ENCODE measurements at places on chromosomes 4 and X.

DNA sequence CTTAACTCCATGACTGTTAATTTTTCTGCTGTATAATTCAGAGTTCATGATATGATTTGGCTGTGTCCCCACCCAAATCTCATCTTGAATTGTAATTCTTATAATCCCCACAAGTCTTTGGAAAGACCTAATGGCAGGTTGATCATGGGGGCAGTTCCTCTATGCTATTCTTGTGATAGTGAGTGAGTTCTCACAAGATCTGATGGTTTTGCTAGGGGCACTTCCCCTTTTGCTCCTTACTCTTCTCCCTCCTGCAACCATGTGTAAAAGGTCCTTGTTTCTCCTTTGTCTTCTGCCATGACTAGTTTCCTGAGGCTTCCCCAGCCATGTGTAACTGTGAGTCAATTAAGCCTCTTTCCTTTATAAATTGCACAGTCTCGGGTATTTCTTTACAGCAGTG lies 1751.9 kb downstream of the ARAP2 start:
- no peak for DNase-seq

DNA sequence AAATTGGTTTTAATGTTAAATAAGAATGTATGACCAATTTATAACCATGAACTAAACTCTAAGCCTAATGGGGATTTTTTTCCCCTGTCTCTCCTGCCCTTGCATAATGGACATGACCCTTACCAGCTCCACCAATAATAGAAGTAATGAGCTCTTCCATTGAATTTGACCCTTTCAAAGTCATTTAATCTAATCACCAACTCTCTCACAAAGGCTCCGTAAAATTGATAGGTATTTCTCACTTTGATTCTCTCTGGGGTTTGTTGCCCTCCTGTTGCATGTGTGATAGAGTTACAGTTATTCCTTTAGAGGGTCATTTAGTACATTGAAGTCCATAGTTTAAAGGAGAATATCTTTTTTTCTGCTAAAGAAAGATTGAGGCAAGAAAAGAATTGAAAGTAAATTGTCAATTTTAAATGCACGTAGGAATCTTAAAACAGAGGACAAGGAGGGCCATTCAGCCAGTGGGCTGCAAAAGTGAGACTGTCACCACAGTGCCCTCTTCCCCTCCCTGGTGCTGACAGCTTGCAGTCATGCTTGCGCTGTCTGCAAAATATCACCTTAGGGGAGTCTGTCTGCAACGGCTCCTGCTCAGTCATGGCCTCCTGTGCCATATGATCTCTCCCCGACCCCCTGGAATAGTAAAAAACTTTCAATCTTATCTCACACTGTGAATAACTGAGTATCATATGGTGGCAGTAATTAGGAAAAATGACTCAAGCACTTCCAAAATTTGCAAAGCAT lies 307.5 kb upstream of the GNPDA2 start:
- no peak for DNase-seq

- DNase-seq: no peak
These were observed 32.3 kb downstream of the PPP3CA start for GRCh38 chr4:101315041-101315440.

DNA sequence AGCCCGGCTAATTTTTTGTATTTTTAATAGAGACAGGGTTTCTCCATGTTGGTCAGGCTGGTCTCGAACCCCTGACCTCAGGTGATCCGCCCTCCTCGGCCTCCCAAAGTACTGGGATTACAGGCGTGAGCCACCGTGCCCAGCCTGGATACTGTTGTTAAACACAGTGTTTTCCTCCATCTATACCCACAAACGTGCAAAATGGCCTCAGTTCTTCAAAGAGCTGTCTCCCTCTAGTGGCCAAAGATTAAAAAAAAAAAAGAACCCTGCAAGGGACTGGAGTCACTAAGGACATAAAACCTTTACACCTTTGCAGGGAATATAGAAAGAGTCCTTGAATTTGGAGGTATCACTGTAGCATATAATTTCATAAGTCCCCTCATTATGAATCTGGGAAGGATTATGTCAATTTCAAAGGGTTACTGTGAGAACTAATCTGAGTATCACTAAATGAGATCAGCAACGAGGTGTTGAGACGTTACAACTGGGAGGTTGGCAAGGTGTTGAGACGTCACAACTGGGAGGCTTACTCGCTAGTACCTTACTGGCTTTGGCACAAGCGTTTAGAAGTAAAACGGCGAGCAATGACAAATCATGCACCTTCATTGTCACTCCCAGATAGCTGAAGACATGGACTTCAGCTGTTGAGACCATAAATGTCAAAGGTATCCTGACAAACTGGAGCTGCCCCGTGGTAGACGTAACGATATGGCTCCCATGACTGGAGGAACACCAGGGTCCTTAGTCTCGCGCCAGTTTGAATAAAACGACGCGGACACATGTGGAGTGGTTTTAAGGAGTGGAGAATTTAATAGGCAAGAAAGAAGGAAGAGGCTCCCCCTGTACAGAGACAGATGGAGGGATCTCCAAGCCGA lies 33.4 kb upstream of the ENPP6 start:
- peak; percentile 18 for DNase-seq

GRCh38 chr4:184824776-184825084 lies 1.0 kb downstream of the ACSL1 start:
- no peak for DNase-seq

DNA sequence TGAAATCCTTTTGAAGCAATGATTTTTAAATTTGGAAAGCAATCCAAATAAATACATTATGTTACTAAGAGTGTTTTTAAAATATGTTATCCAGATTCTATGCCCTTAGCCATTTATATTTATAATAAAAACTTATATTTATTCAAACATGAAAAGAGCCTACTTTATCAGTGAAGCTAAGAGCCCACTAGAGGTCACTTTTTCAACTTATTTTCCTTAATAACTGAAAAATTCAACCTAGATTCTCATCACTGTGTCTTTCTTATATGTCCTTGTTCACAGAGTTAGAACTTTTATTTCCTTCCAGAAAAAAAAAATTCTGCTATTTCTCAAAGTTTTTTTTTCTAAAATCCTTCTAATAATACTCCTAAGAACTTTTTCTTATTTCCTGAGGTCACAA lies 23.9 kb downstream of the PRDM8 start:
- no peak for DNase-seq

DNA sequence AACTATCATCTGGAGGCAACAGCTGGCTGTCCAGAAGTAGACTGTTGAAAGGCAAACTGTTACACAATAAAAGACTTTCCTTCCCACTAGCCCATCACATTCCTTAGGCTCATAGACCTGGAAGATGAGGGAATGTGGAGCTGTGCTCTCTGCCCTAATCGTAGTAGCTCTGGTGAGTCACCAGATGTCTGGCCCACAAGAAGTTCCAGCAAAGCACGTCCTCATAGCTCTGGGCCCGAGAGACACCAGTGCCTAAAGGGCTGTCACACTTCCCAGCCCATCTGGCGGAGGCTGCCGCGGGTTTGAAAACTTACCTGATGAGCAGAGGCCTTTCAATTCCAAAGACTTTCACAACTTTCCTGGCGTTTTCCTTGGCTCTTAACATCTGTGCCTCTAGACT lies 81.7 kb upstream of the STOX2 start:
- DNase-seq: no peak

GRCh38 chr4:41957634-41958033 lies 22.4 kb downstream of the TMEM33 start:
- no peak for DNase-seq

GRCh38 chr4:3872834-3873313 lies 106.7 kb downstream of the ADRA2C start:
- no peak for DNase-seq

- DNase-seq: no peak
These were observed 46.5 kb upstream of the RELL1 start for GRCh38 chr4:37732526-37733186.

DNA sequence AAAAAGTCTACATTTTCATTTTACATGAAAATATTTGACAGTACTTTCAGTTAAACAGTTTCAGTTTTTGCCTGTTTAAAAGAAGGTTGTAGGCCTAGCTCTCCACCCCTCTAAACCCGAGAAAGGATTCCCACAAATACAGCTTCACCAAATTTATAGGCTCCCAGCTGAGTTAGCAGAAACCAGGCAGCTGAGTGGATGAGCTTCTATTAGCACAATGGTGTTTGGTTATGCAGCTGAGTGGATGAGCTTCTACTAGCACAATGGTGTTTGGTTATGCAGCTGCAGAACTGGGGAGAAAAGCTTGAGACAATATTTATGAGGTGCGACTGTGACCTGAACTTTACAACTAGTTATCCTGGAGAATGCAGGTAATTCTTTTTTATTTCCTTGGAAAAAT lies 36.6 kb upstream of the PAQR3 start:
- DNase-seq: no peak

DNA sequence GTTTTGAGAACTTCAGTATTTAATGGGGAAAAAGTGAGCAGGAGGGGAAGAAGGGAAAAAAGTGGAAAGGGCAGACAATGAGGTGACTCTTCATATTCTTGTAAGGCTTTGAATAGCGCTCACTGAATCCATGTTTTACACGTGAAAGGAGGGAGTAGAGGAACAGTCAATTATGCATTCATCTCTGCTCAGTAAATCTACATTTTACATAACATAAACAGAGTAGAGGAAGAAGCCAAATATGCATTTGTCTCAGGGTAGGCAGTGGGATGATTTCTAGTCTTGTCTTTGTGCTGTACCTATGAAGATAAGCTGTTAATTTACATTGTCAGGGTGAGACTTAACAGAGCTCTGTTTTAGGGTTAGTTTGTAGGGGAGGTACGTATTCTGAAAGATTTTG lies 19.4 kb upstream of the ELF2 start:
- DNase-seq: no peak

- DNase-seq: no peak
These were observed 26.2 kb downstream of the PRSS12 start for GRCh38 chr4:118326585-118326984.

GRCh38 chr4:77201343-77201742 lies 44.3 kb downstream of the CCNG2 start:
- no peak for DNase-seq

DNA sequence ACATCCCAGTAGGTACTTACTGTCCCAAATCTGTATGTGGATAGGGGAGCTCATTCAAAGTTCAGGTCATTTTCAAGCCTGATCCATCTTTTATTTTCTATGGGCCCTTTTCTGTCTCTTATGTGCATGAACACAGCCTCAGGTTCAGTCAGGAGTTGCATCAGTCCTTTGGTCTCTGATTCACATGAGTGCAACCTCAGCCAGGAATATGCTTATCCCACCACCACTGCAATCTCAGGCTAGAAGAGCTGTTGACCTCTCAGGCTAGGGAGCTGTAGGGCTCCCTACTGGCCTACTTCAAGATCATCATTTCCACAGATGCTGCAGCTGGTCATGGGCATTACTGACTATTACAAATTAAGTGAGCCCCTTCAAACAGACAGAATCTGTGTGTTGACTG lies 27.2 kb downstream of the AASDH start:
- DNase-seq: no peak

DNA sequence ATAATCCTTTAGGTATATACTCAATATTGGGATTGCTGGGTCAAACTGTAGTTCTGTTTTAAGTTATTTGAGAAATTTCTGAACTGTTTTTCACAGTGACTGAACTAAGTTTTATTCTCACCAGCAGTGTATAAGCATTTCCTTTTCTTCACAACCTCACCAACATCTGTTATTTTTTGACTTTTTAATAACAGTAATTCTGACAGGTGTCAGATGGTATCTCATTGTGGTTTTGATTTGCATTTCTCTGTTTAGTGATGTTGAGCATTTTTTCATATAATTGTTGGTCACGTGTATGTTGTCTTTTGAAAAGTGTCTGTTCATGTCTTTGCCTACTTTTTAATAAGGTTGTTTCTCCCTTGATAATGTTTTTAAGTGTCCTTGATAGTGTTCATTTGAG lies 112.6 kb downstream of the LINC00632 start:
- DNase-seq: no peak

DNA sequence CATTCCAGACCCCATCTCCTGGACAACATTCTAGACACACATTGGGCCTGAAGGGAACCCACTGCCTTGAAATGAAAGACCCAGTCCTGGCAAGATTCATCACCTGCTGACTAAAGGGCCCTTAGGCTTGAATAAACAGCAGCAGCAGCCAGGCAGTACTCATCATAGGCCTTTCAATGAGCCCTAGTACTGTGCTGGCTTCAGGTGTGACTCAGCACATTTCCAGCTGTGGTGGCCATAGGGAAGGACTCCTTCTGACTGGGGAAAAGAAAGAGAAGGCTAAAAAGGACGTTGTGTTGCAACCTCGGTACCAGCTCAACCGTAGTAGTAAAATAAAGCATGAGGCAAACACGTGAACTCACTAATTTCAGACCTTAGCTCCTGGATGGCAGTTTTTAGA lies 344.0 kb downstream of the ACTRT1 start:
- no peak for DNase-seq

DNA sequence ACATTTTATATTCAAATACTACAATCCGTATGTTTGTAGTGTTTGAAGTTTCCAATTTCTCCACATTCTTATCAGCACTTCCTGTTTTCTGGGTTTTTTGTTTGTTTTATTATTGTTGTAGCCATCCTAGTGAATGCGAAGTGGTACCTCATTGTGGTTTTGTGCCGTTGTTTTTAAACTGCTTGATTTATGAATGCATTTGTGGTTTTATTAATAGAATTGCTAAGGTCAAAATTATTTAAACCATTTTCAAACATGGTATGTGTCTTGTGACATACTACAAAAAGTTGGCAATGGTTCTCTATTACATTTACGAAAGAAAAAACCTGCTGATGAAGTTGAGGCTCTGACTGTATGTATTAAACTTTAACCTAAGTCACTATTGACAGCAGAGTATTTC lies 780.0 kb upstream of the MAGEB2 start:
- no peak for DNase-seq

DNA sequence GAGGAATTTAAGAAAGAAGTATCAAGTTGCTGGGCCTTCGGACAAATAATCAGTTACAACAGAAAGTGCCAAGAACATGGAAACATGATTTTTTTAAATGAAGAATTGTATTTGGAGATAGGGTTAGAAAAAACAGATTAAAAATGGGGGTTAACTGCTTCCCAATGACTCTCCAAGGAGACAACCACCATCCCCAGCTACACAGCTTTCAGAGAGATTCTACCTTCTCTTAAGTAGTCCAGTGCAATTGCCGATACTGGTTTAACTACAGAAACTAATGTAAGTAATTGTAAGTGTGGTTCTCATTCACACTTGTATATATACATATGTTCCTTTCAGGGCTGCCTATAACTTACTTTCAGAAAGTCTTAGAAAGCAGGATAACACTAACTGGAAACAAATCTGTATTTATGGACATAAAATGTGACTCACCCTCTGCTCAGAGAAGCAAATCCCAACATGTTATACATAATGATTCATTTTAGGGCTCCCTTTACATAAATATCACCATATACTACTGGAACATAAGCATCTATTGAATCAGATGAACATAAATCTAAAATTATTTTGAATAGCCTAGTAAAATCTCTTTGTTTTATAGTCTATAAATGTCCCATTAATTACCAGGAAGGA lies 248.9 kb upstream of the UGT8 start:
- DNase-seq: no peak

- DNase-seq: no peak
These were observed 121.4 kb downstream of the SPRY1 start for GRCh38 chr4:123517971-123518370.
